ENCODE measurements at places on chromosomes 7 and 10. TPM values are rescaled to one million over a fixed set of nuclear protein-coding genes. Genes with fewer than 3 reads are reported as not detected.

- no peak for DNase-seq
Observed at GRCh38 chr10:53957401-53957800, 843.6 kb downstream of the PCDH15 start.

DNA sequence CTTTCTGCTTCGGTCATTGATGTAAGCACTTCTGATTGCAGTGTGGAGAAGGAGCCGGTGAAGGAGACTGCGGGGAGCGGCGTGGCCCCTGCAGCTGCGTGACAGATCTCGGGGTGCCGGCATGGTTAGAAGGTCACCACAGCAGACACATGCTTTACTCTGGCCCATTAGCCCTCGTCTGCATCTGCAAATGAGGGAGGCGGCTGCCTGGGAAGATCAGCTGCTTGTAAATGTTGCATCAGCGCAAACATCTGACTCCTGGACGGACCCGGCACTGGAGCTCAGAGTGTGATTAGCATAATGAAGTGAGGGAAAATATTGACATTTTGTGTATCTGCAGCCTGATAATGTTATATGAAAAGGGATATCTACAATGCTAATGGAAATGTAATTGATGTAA, 30.5 kb upstream of the MNX1 start:
- DNase-seq, result no peak

DNA sequence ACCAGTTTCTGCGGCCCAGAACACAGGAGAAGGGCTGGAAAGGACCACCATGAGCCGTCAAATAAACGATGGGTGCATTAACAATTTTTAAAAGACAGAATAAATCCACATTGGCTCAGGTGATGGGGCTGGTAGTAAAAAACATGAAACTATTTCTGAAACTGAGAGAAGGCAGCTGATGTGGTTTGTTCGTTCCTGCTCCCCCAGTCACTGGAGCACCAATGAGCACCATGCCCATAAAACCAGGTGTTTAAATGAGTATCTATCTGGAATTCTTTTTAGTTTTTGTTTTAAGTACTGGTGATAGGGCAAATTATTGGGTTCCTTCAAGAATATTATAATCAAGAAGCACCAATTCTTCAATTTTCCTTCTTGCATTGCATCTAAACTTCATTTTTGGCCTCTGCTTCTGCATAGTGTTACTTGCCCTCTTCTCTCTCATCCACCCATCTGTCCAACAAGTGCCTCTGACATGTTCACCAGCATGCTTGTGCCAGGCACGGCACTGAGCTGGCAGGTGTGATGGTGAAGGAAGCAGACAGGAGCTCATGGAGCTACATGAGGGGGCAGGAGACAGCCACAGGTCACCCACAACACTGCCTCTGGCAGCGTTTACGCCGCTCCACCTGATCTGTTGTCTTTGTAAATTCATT, 65.5 kb downstream of the LARP4B start:
- DNase-seq, result no peak

DNA sequence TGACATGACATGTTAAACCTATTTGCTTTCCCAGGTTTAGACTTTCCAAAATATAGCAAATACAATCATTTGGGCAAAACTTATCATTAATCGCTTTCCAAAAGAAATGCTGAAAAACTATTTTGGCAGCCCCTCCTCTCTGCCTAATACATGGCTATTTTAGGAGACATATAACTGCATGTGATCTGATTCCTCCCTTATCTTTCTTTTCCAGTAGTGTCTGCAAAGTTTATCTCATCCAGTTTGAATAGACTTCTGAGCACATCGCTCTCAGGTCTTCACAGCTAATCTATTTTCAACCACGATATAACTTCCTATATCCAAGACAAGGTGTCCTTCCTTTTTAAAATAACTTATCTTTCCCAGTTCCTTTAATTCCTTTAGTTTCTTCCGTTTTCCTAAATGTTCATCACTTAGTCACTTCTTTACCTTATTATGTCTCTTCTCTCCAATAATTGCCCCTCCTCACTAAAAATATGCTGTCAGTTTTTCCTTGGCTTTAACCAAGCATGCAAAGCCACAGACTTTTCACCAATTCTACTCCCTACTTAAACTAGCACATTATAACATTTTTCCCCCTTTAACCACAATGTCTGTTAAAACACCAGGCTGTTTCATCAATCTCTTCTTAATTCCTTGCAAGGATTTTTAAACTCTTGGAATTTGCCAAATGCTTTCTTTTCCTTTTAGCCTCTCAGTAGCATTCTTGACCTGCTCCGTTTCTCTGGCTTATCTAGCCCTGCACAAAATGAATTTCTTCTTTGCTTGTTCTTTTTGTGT, 24.4 kb downstream of the GNG11 start:
- DNase-seq, result no peak

DNA sequence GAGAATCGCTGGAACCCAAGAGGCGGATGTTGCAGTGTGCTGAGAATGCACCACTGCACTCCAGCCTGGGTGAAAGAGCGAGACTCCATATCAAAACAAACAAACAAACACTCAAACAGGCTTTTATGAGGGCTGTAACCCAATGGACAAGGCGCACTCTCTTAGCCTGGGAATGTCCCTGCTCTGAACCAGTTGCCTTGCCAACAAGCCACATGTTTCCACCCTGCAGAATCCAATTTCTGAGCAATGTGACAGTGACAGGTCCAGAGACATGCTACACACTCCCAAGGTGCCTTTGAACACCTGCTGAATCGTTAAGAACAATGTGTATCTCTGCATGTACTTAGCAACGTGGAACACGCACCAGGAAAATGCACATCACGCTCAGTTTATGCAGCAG, 186.8 kb upstream of the AUTS2 start:
- no peak for DNase-seq

GRCh38 chr10:61628875-61629513, 33.7 kb upstream of the CABCOCO1 start:
- DNase-seq, result no peak

GRCh38 chr7:26687032-26687431, 177.4 kb downstream of the SKAP2 start:
- no peak for DNase-seq

DNA sequence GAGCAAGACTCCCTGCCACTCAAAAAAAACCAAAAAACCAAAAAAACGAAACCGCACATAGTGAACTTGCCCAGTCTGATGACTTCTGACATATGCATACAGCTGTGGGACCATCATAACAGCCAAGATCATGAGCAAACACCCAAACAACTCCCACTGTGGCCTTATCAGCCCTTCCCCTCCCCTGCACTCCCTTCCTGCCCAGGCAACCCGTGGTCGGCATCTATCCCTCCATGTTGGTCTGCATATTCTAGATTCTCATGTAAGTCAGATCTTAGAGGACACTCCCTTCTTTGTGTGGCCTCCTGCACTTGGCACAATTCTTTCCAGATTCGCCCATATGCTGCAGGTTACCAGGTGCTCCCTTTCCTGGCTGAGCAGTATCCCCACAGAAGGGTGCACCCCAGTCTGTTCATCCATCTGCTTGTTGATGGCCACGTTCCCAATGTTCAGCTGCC, 72.8 kb downstream of the GNA12 start:
- DNase-seq, result no peak

- no peak for DNase-seq
Observed at GRCh38 chr10:94316560-94316959, 46.2 kb downstream of the NOC3L start.

DNA sequence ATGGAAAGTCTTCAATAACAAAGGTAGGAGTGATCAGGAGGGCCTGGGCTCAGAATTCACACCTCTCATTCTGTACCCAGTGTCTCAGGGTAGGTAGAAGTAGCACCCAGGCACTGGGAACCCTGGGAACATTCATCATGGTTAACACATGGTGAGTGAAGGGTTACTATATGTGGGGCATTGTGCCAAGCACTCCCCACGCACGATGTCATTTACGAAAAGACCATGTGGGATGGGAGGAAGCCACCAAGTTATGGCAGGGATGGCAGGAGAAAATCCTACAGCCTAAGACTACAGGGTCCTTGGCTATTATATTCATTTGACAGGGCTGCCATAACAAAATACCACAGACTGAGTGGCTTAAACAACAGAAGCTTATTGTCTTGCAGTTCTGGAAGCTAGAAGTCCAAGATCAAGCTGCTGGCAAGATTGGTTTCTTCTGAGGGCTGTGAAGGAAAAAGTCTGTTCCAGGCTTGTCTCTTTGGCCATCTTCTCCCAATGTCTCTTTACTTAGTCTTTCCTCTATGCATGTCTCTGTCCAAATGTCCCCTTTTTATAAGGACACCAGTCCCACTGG, 27.7 kb upstream of the DDIT4 start:
- DNase-seq, result no peak

DNA sequence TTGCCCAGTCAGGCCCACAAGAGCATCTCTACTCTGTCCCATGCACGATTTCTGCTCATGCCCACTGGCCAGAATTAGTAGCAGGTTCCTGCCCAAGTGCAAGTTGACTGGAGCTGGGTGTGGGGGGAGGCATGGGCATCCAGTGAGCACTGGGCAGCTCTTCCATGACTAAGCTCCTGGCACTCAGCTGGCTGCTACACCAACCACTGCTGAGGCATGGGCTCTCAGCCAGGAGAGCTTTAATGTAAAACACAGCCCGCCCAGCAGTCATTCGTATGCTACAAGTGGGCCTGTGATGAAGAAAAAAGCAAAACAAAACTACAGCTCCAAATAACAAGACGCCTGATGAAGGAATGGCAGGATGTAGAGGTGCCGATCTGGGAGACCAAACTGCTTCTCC, 335.4 kb upstream of the PFKP start:
- no peak for DNase-seq

- no peak for DNase-seq
Observed at GRCh38 chr10:111211706-111212105, 134.9 kb downstream of the ADRA2A start.

DNA sequence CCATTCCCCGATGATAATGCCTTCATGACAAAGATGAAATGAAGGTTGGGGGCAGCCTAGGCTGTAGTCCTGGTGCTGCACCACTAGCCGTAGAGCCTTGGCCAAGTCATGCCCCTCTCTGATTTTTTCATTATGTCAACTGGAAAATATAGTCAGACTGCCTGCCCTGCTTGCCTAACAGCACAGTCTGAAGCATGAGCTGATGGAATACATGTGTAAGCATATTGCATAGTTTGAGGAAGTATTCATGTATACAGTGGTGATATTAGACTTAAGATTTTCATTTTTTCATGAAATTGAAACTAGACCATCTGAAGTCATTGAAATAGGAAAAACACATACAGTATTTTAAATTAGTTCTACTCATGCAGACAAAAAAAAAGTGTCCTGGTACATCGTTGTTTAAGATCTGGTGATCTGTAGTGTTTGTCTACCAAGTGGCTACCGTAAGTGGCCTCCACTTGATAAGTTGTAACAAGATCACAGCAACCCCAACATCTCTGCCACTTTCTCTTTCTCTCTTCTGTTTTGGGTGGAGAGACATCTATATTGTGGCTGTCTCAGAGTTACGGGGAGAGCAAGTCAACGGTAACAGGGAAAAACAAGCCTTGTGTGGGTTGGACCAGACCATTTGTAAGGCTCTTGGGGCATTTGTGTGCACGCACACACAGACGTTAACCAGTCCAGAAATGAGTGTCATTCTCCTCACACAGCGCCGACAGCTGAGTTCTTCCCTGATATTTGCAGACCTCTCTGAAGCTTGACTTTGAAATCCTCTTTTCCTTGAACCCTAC, 716.6 kb upstream of the GALNT17 start:
- no peak for DNase-seq

GRCh38 chr7:80711531-80711930, 73.1 kb downstream of the CD36 start:
- DNase-seq, result no peak

GRCh38 chr10:114257498-114257897, 18.4 kb downstream of the VWA2 start:
- no peak for DNase-seq

DNA sequence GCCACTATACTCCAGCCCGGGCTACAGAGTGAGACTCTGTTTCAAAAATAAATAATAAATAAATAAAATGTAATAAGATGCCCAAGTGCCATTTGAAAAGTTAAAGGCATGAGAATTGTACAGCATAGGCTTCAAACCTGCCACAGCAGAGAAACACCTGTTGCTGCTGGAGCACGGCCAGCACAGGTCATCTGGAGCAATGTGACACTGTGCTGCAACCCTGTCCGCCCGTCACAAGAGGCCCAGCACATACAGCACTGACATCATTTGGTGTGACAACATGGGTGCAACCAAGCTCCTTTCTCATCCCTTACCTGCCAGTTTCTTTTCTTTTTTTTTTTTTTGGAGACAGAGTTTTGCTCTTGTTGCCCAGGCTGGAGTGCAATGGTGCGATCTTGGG, 1.3 kb downstream of the RFC2 start:
- DNase-seq, result no peak

GRCh38 chr7:99313204-99313573, 12.5 kb upstream of the ARPC1A start:
- no peak for DNase-seq

DNA sequence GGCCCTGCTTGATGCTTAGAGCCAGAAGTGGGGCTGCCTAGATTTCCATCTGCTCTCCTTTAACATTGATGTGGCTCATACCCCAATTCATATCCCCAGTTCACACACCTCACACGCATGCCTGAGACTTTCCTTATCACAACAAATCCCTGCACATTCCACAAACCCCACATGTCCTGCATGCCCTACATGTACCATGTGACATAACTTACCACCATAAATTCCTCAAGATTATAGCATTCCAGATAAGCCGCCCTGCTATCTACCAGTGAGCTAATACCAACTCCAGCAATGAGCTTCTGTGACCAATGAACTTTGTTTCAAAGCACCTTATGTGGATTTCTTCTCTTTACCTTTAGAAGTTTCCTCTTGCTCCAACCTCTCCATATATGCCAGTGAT, 104.7 kb upstream of the RAB11FIP2 start:
- DNase-seq, result no peak

The NXPH1 gene
- not detected for polyA plus RNA-seq

The C10orf53 gene
- 0.13 TPM for polyA plus RNA-seq

The OPALIN gene
- not detected for polyA plus RNA-seq

The WASHC2C gene
- polyA plus RNA-seq, result 56.2 TPM

The CALML3 gene
- polyA plus RNA-seq, result not detected

The NODAL gene
- polyA plus RNA-seq, result 0.38 TPM

The TRIM56 gene
- polyA plus RNA-seq, result 16.3 TPM

All from right renal cortex interstitium (tissue), 3 donors.